ENCODE measurements at places on chromosomes 6 and 20.
A peak's percentile ranks its signal among the peaks of the same experiment; 100 is the strongest.

GRCh38 chr6:167513778-167514177 lies 188.9 kb downstream of the TTLL2 start:
- DNase-seq, result no peak

- no peak for DNase-seq
Observed at GRCh38 chr20:595330-596308, 14.5 kb downstream of the TCF15 start.

GRCh38 chr6:161189891-161190290 lies 84.0 kb downstream of the AGPAT4 start:
- no peak for DNase-seq

- peak; percentile 32 for DNase-seq
Observed at GRCh38 chr6:36788768-36789167, 50.5 kb downstream of the CPNE5 start.

- DNase-seq, result no peak
Observed at GRCh38 chr6:70414813-70415212, 1.5 kb downstream of the FAM135A start.

DNA sequence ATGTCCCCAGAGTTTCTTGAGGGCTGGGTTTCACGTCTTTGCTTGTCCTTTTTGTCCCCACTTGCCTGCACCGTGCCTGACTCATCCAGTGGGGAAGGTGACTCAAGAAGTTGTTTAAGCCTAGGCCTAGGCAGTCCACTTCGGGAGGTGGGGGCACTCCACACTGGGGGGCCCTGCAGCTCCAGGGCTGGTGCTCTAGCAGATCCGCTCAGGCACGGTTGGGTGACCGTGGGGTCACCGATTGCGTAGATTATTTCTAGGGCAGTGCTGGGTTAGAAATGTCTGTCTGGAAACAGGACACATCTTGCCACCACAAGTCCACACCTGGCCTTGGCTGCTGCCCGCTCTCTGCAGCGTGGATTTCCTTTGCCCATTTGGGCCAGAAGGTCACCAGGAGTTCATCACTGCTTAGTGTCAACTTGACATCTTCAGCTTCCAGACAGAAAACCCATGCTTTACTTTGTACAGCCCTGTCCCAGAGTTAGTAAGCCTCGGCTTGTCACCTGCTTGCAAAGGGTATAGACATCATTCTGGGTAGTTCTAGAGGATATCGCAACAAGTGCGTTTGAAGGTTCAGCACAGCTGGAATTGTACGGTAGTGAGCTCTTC lies 13.6 kb upstream of the C20orf144 start:
- no peak for DNase-seq

GRCh38 chr20:21234806-21235483 lies 68.2 kb upstream of the XRN2 start:
- no peak for DNase-seq

- no peak for DNase-seq
Observed at GRCh38 chr20:61800359-61801064, 265.2 kb downstream of the TAF4 start.

DNA sequence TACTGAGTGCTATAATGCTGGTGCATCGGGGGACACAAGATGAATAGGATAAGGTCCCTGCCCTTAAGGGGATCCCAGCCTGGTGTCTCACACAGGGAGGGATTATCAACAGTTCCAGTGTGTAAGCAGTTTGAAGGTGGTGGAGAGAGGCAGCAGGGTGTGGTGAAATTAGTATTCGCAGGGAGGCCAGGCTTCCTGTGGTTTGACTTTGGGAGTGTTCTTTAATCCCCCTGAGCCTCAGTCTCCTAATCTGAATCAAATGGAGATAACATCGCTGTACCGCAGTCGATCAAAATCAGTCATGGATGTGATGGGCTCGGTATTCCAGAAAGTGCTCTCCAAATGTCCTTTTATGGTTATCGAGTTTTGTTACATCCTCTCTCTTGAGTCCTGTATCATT lies 288.1 kb upstream of the SUPT3H start:
- no peak for DNase-seq

DNA sequence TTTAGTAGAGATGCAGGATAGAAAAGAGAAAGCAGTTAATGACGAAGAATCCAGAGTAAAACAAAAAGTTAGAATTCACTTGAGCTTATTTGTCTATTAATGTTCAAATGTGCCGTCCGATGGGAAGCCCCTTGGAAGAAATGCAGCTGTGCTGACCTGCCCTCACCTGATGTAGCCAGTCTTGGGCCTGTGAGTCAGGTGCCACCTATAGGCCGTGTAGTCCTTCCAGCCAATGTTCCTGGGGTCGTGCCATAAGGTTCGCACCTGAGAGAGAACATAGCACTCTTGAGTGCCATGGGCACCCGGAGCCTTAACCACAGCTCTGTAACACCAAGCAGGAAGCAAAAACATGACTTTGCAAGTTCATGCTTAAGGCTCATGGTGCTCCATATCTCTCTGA lies 32.4 kb downstream of the THBS2 start:
- DNase-seq, result no peak

GRCh38 chr20:50304923-50305635 lies 114.4 kb downstream of the CEBPB start:
- DNase-seq, result no peak

- DNase-seq, result no peak
Observed at GRCh38 chr6:167027772-167028171, 28.6 kb downstream of the CEP43 start.

All from activated CD8-positive, alpha-beta T cell treated with anti-CD3 and anti-CD28 coated beads for 36 hours (primary cell).